ENCODE measurements at places on chromosomes 3 and 15.

- DNase-seq = no peak
Observed at GRCh38 chr15:42060797-42061196, 33.6 kb downstream of the PLA2G4D start.

DNA sequence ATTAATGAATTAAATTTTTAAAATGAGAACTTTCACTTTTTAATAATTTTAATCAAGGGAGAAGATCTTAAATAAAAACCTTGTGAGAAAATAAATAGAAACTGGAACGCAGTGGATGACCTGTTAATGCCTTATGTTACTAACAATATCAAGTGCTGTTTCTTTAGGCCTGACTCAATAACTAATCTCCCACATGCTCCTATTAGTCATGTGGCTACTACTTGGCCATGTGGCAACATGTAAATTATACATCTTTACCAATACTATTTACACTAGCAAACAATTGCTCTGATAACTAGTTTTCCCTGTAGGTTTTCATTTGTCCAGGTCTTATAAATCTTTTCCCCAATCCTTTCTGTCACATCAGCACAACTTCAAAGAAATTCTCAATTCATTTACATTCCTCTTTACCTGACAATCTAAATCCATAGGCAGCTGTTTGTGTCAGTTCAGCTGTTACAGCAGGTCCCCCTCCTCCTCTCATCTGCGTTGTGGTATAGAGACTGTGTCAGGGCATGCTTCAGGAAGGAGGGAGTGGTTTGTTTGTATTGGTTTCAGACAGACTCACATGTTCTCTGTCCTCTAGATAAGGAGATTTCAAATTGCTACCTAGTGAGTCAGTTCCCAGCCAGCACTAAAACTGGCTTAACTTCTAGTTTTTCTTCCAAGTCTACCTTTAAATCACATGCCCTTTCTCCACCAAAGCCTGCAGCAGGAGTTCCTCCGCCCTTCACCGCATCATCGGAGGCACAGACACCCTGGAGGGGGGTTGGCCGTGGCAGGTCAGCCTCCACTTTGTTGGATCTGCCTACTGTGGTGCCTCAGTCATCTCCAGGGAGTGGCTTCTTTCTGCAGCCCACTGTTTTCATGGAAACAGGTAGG, 11.3 kb upstream of the C3orf52 start:
- DNase-seq = no peak

GRCh38 chr15:44569316-44569715, 32.4 kb downstream of the EIF3J start:
- no peak for DNase-seq

- no peak for DNase-seq
Observed at GRCh38 chr3:14719006-14719405, 44.1 kb downstream of the C3orf20 start.

DNA sequence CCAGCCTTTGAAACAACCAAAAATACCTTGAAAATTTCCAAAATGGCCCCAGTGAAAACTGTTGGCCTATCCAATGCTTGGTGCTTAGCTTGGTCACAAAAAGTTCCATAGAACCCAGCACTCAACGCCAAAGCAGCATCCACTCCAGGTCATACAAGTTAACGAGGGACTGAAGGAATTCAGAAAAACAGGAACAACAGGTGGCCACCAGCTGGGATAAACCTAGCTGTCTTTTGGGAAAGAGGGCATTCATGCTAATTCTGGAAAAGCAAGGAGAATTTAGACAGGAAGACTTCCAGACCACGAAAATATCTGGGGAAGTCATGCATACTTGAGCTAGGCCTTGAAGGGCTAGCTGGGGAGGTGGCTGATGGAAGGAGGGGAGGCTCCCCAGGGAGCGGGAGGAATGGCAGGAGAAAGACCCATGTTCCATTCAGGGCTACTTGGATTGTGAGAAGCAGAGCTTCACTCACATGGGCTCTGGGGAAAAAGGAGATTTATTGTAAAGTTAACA, 28.6 kb downstream of the COLQ start:
- DNase-seq = no peak

DNA sequence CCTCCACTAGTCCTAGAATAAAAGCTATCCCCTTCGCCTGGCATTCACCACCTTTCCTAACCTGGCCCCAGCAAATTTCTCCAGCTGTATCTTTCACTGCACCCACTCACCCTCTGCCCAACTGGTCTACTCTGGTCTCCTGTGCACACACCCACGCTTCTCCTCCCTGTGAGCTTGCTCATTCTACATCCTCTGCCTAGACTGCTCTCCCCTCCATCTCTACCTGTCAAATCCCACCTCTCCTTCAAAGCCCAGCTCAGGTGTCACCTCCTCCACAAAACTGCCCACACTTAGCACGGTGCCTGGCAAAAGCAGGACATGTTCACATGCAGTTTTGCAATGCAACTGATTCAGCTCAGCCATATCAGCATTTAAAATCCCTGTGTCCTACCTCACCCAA, 45.8 kb upstream of the NTRK3 start:
- DNase-seq = no peak

DNA sequence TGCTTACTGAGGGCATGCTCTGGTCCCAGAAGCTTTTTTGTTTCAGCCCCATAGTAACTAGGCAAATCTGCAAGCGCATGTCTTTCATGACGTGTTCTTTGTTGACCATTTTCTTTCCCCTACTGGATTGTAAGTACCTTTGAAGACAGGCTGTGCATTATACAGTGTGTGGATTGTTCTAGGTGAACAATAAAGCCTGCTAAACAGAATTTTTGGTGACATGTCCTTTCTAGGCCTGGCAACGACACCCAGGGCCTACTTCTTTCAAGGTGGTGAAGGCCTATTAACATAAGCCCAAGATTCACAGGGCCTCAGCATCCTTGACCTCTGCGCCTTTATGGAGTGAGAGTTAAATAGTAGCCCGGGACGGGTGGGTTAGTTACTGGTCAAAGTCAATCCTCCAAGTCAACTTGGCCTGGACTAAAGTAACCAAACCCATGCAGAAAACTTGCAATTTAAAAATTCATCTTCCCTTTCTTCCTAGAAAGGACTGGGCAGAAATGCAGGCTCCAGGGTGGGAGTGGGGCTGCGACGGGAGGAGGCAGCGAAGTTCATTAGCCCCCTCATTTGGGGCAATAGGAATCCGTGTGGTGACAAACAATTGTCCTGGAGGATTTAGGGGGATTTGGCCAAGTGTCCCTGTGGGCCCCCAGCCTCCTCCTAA, 37.6 kb upstream of the TRIM71 start:
- DNase-seq = no peak

GRCh38 chr15:43808960-43809678, 8.7 kb downstream of the HYPK start:
- no peak for DNase-seq

DNA sequence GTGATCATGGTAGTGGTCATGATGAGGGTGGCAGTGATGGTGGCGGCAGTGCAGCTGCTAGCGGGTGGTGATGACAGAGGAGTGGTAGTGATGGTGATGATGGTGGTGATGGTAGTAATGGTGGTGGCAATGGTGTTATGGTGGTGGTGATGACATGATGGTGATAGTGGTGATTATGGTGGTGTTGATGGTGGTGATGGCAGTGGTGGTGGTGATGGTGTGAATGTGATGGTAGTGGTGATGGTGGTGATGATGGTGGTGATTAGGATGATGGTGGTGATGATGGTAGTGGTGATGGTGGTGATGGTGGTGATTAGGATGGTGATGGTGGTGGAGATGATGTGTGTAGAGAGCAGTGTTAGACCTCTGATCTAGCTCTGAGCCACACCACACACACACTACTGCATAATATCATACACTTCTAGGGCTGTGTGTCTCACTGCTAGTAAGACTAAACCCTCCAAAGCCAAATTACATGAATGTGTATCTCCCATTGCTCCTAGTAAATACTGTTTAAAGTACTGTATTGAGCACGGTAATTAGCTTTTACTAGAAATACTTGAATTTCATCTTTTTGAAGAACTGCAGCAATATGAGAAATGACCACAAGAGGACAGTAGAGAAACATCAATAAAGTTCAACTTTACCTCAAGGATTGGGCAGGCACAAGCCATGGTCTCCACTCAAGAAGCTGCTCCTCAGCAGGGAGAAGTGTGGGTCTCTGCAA, 28.8 kb downstream of the TMED3 start:
- no peak for DNase-seq

DNA sequence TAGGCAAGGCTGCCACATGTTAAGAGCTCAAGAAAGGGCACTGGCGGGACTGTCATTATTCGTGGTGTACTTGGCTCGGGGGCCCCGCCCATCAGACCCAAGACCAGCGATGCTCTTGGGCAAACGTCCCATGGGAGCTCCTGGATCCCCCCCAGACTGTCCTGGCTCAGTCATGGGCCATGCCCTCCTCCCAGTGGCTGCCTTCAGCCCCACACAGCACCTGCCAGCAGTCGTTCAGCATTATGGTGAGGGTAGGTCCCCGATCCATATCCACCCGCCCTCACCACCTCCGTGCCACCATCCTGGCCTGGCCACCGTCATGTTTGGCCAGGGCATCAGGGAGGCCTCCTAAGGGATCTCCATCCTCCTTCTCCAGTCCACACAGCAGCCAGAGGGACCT, 51.4 kb upstream of the IQSEC1 start:
- DNase-seq = no peak

DNA sequence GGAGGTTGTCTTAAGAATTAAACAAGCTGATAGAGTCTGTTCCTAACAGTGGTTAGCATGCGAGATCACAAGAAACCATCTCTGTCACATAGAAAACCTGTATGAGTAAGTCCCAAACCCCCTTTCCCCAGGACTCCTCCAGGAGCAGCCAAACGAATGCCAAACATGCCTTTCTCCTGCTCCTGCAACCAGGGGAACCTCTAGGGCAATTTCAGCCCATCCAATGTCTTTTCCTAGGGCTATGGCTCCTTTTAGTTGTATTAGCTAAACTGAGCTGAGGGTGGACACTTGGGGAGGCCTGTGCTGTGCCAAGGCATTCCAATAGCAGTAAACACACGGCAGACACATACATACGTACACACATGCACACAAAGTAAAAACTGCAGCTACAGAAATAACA, 36.5 kb upstream of the TIMP4 start:
- DNase-seq = no peak

- no peak for DNase-seq
Observed at GRCh38 chr15:86555098-86555497, 475.4 kb downstream of the AGBL1 start.

DNA sequence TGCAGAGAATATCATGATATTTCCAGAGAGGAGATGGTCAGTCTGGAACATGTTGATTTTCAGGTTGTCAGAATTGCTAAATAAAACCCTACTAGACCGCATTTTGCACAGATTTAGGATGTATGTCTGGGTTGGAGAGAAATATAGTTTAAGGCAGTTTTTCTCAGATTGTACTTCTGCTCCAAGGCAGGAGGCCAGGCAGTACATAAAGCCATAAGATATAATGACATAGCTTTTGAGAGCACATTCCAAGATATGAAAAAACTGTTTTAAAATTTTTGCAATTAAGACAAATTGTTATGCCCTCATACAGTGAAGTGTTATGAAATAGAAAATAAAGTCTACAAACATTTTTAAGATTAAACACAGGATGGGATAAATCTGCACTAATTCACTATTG, 301.8 kb upstream of the CBLB start:
- DNase-seq = no peak

- peak; percentile 28 for DNase-seq
Observed at GRCh38 chr15:66566963-66567531, 1.2 kb upstream of the LCTL start.

GRCh38 chr3:31880482-31881078, 100.5 kb downstream of the OSBPL10 start:
- no peak for DNase-seq

DNA sequence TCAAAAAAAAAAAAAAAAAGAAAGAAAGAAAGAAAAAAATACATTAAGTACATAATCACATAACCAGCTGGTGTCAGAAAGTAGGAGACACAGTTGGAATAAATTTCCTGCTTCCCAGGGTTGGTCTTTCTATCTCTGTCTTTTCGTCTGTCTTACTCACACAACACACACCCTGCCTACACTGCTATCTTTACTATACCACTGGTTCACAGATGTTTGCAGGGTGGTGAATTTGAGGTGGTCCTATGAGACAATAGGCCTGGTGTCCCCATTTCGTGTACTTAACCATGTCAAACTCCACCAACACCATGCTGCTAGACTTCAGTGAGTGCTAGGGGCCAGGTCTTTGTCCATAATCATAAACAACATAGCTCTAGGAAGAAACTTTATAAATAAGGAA, 17.6 kb upstream of the CD47 start:
- no peak for DNase-seq

DNA sequence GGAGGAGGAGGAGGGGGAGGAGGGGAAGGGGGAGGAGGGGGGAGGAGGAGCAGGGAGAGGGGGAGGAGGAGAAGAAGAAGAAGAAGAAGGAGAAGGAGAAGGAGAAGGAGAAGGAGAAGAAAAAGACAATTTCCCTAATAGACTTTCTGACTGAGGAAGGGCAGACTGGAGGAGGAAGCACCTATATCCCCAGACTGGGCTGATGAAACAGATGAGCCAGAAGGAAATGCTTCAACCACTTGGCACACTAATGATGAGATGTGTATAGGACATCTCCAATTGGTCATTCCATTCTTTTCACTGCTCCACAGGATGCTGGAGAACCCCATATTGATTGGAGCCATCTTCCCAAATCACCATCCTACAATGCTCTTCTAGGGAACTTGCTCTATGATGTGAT, 69.9 kb downstream of the LYZL4 start:
- no peak for DNase-seq

DNA sequence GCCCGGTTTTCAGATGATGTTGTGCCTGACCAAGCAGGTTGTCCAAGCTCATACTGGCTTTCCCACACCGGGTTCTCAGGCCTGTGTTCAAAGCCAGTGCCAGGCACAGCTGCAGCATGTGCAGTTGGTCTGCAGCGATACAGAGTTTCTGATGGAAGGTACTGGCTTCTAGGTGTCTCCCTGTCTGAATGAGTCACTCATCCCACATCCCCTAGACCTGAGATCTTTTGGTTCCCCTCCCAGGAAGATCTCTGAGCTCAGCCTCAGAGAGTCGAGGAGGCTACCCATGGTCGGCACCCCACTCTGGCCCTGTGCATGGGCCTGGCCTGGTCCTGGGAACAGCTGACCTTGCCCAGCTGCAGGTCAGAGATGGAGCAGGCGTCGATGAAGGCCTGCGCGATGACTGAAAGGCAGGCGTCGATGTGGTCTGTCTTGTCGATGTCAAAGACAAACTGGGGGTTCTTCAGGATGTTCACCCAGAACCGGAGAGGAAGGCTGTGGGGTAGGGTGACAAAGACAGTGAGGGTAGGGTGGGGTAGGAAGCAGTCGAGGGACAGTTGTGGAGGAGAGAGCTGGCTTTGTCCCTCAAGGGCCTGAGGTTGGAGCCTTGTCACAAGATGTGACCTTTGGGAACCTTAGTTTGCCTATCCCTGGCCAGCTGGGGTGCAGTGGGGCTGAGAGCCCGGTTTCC, 15.3 kb downstream of the H1-8 start:
- DNase-seq = no peak

- DNase-seq = no peak
Observed at GRCh38 chr15:69627548-69628158, 175.0 kb downstream of the RPLP1 start.

DNA sequence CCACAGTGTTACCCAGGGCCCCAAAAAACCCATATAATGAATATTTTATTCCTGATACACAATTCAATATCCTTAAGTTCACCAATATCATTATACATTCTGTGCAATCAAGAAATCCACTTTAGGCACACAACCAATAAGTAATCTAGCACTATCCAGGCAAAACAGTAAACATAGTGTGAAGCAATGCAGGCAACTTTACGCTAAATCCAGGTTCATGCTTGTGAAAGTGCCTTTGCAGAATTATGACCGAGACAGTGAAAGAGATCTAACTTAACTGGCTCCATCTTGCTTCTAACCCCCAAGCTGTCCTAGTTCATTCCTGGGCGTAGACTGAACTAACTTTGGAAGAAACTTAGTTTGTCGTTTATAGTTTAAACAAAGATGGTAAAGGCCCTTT, 34.2 kb upstream of the INO80 start:
- DNase-seq = no peak

GRCh38 chr15:62711691-62712454, 330.7 kb upstream of the TPM1 start:
- DNase-seq = no peak
